ENCODE measurements at places on chromosomes 2 and 18.
A peak's percentile ranks its signal among the peaks of the same experiment; 100 is the strongest.

- DNase-seq: peak; percentile 43
Observed at GRCh38 chr2:236569573-236569973, at the start of gene ACKR3. Gene ACKR3, plus strand, starts transcription at chr2:236569825. Its CDS starts 10,641 bp downstream, at chr2:236580466.

DNA sequence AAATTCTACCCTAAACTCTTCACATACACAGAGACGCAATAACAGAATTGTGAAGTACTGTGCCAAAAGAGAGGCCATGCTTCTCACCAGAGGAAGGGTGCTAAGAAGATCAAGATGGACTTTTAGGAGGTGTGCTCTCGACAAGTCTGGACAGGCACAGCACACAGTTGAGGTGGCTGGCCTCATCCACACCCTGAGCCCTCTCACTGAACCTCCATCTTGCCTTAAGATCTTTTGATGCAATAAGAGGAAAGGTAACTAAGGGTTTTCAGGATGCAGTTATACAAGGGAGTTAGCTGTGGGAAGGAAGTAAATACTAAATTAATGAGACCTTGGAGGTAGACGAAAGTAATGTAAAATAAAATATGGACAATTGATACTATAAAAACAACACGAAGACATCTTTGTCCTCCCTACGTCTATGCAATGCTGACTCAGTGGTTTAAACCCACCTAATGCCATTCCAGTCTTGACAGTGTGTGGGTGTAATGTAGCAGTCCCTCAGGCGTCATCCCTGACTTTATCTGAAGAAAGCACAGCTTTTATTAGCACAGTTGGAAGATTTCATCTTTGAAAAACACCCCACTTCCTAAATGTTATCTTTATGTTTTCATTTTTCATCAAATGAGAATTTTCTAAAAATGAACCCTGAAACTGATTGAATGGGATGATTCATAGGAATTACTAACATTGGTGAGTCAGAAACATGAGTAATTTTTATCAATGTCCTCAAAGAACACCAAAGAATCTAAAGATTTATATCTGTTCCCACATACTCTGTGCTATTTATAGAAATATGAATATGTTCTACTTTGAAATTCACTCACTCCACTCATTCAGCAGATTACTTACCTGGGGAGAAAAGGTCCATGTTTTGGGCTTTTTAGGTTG, 34.0 kb upstream of the MALL start:
- no peak for DNase-seq

DNA sequence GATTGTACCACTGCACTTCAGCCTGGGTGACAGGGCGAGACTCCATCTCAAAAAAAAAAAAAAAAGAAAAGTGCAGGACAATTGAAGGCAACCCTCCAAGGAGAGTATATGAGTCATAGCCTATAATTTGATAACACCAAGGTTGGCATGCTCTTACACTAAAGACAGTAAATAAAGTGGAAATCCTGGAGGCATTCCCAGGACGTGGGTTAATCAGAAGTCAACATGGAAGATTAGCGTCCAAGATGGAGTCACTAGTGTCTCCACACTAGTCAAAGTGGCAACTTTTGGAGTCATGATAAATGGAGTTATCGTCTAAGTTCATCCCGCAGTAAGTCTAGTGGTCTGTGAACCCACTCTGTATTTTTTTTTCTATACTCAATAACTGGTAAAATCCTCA, 21.2 kb upstream of the UGGT1 start:
- no peak for DNase-seq

GRCh38 chr2:120511536-120511935, 165.6 kb downstream of the INHBB start:
- no peak for DNase-seq

GRCh38 chr2:187157046-187157445, 291.0 kb downstream of the CALCRL start:
- no peak for DNase-seq

DNA sequence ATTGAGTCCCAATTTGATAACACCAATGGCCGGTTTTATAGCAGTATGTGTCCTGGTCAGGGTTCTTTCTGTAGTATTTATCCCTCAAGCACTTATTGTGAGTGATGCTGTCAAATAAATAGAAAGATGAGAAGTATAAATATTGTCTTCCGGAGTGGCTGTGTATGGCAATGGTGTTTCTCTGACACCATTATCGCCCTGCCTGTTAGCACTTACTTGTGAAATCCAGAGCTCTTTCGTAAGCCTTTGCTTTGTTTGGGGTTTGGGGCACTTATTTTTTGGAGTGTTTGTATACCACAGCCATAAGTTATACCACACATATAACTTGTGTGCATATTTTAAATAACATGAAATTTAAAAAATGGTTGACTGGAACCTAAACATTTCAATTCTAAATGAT, 29.3 kb downstream of the CD8B2 start:
- DNase-seq: no peak

DNA sequence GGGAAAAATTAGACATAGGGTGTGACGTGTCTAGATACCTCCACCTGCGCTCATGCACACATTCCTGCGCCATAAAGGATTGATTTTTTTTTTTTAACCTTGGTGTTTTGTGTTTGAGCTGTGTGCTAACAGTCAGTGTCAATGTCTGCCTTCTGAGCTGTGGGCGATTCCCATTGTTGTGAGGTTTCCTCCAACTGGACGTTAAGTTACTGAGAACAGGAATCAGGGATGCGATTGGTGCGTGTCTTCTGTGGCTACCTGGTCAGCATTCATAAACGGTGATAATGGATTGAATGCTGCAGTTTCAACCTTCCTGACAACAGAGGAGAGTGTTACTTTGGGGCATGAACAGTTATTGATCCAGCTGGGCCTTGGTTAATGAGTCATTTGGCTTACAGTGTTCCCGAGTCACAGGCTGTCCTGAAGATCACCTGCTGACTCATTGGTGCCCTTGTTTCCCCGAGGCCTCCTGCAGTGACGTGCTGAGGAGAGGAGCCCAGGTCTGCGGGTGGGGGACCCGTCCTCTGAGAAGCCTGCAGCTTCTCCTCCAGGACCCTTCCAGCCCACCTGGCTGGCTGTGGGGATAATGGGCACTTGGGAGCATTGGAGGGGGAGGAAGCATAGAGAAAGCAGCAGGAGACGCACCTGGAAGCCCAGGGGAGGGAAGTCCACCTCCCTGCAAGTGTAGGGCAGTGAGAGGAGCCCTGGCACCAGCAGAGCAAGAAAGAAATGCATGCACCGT, 25.8 kb upstream of the CABYR start:
- no peak for DNase-seq

DNA sequence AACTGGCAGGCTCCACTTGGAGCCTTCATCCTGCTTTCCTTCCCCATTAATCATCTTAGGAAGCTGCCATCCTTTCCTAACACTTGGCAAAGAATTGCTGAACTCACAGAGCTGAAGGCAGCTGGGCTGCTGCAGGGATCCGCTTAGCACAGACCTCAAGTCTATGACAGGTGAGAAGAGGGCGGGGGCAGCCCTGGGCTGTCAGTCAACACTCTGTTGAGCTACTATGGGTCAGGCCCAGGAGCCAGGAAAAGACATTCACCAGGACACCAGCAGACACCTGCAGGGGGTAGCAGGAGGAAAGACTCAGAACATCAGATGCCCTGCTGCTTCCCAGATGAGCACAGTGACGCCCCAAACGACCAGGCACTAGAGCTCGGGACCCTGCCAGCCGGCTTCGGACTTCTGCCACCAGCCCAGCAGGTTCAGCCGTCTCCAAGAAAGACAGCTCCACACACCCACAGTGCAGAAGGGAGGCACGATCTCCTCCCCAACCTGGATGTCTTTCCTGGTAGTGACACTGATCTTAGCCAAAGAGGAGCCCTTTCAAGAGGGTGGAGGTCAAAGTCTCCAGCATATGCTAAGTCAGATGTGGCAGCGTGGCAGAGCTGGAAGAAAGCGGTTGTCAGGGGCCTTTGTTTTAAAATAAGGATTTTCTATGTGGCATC, 55.2 kb downstream of the SNORC start:
- DNase-seq: no peak

DNA sequence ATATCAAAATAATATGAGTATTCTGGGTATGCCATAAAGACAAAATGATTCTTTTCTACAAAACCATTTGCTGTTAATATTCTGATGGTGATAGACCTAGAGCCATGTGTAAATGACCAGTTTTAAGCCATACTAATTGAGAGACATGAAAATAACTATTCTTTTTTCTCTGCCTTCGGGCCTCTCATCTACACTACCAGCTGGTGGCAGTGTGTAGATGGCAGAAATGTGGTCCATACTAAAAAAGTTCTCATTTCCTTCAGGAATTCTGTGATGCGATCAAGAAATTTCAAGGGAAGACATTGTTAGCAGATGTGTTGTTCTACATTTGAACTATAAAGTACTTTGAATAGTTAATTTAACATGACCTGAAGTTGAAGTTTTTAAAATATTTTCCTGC, 485.2 kb downstream of the TRIB2 start:
- DNase-seq: no peak

DNA sequence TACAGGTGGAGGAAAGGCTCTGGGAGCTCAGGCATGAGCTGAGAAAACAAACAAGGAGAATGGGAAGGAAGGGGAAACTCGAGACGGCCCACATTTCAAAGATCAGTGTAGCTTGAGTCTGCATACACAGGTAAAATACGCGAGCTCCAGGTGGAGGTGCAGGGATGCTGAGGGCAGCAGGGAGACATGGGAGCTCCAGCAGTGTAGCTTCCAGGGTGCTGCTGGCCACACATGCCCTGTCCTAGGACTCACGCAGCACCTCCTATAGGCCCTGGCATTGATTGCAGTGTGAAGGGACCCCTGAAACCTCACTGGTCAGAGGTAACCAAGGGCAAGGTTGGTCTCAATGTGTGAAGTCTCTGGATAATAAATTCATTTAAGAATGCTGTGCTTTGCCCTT, 362.8 kb upstream of the HS6ST1 start:
- no peak for DNase-seq

DNA sequence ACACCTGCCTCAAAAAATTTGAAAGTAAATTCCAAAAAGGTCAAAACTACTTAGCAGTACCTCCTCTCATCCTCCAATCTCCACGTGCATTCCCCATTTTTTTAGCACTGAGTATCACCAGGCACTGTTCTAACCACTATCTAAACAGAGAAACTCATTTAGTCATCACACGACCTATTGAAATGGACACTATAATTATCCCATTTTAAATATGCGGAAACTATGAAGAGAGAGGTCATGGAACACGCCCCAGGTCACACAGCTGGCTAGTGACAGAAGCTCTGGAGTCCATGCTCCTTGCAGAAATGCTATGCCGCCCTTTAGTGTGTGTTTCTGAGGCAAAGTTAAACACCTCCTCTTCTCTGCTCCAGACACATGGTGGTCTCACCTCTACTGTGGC, 99.5 kb downstream of the CABYR start:
- no peak for DNase-seq

DNA sequence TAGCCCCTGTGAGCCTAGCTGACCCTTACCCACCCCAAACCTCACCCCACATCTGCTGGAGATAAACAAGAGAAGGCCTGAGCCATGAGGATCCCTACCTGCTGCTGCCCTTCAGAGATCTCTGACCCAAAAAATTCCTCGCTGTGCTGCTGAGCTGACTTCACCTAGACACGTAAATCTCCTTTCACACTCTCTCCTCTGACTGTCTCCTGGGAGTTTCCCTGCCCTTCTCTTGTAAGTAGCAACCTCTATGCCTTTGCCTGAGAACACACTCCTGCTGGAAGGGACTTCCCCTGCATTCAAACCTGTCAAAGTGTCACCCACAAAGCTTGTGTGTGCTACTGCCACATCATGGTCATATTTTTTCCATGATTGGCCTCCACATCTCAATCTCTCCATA, 134.2 kb upstream of the NOL4 start:
- DNase-seq: no peak

DNA sequence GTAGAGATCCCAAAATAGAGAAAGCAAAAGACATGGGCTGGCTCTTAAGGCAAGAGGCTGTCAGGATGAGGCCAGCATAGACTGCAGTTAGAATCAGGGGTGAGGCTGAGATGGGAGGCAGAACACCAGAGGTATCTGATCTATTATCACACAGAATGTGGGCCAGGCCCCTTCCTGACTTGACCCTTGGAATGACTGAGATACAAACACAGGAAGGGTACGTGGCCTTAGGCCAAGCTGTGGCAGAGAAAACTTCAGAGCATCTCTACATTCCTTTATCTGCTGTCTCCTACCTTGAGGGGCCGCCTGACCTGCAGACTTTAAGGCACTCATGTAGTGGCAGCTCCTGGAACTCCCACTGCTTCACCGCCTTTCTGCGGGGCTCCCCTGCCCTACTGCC, 28.4 kb downstream of the TMEM17 start:
- DNase-seq: no peak

GRCh38 chr2:210617732-210618330, 61.4 kb downstream of the CPS1 start:
- DNase-seq: no peak

- no peak for DNase-seq
Observed at GRCh38 chr2:40127890-40128557, 323.9 kb downstream of the SLC8A1 start.

GRCh38 chr2:118846442-118846952, 951 bp downstream of the EN1 start:
- no peak for DNase-seq

GRCh38 chr2:45190481-45190942, 181.3 kb upstream of the SIX2 start:
- no peak for DNase-seq

- no peak for DNase-seq
Observed at GRCh38 chr2:156837635-156838370, 401.6 kb downstream of the GPD2 start.

DNA sequence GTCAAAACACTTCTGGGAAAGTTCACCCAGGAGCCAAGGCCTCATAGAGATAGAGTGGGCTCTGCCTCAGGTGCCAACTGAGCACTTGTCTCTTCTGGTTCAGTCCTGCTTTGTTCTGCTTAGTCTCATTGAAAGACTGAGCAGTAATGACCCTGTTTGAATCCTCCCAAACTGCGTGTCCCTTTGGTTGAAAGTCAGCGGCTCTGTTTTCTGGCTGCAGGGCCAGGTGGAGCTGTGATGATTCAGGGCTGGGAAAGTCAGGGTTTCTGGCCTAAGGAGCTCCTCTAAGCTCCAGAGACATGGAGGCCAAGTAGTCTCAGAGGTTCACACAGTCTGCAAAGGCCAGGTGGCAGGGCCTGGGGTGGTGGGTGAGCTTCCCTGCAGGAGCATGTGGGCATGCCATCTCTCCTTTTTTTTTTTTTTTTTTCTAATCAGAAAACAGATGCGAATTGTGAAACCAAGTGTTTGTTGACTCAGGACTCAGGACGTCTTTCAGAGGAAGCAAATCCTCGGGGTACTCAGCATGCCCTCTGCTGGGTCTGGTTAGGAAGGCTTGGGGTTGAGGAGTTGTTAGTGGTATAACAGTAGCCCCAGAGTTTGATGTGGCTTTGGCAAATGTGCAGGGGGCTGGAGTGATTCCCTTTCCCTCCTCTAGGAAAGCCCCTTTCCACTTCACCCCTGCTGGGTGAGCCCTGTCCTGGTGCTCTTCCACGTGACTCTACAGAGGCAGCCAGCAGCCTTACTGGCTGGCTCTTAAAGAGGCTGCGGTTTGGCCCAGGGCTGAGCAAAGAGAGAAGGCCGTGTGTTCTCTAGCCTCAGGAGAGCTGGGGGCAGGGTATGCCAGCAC, 38.3 kb downstream of the TMEM17 start:
- DNase-seq: no peak

- no peak for DNase-seq
Observed at GRCh38 chr2:205187731-205188130, 494.6 kb upstream of the NRP2 start.
